Astrocyte (in vitro differentiated cells and primary cell): ENCODE measurements at places on chromosomes 2 and 18.

DNA sequence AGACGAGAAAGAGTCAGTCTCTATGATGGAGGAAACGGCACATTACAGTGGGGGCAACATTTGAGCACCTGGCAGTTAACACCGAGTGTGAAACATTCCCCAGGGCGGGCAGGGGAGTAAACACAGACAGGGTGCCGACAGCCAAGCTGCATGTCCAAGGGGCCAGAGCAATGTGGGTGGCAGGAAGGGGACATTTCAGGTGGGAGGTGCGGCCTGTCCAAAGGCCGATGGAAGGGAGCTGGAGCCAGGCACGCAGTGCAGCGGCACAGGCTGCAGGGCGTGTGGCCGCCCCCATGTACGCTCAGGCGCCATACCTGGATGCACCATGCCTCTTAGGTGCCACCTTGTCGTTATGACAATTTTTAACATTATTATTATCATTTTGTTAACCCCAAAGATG lies 43.3 kb downstream of the TIMM21 start:
- no peak for DNase-seq

- DNase-seq = peak; percentile 40
These were observed 31.9 kb upstream of the TFPI start for GRCh38 chr2:187586011-187586641.

GRCh38 chr2:27915191-27915590 lies 24.7 kb downstream of the BABAM2 start:
- DNase-seq = no peak

DNA sequence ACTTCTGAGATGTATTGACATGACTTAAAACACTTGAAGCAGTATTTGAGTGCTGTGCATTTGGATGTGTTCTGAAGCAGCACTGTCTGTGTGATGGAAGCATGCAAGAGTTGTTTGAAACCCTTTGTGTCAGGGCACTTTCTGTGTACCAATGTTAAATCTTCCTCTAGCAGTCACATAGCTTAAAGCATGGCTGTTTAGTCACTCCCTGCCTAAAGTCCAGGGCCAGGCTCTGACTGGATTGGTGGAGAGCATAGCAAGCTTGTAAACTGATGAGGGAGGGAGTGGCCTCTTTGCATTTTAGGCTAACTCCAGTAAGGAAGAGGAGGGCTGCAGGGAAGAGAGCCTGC lies 73.5 kb downstream of the MYO1B start:
- DNase-seq = peak; percentile 69
